ENCODE measurements at places on chromosomes 1 and 21.

DNA sequence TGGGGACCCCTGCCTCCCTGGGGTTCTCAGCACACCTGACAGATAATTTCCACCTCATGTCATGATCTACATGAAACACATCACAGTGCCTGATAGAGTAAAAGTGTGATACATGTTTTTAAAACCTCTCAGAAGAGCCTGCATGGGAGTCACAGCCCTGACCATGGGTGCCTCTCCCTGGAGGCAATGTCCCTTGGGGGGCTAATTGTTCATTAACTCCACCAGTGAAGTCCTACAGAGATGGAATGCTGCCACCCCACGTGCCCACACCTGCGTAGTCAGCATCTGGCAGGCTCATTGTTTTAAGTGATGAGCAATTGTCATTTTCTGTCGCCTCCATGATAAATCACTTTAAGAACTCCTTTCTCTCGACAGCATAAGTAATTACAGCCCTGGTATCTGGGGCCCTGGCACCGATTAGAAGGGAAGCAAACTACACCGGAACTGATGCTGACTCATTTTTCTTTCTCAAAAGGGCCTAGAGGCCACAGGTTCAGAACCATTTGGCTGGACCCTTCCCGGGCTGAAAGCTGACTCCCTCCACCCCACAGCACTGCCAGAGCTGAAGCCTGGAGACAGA lies 109.6 kb upstream of the GJB5 start:
- DNase-seq: no peak

- no peak for DNase-seq
These were observed 7.1 kb downstream of the GLIS1 start for GRCh38 chr1:53731779-53732305.

GRCh38 chr1:117655220-117655577 lies 49.4 kb downstream of the TENT5C start:
- DNase-seq: no peak

- peak; percentile 17 for DNase-seq
These were observed 108.1 kb upstream of the HAO2 start for GRCh38 chr1:119260506-119260905.

GRCh38 chr1:234270093-234270492 lies 103.2 kb upstream of the COA6 start:
- DNase-seq: no peak

GRCh38 chr1:160136926-160137200 lies 14.5 kb upstream of the ATP1A4 start:
- DNase-seq: no peak

DNA sequence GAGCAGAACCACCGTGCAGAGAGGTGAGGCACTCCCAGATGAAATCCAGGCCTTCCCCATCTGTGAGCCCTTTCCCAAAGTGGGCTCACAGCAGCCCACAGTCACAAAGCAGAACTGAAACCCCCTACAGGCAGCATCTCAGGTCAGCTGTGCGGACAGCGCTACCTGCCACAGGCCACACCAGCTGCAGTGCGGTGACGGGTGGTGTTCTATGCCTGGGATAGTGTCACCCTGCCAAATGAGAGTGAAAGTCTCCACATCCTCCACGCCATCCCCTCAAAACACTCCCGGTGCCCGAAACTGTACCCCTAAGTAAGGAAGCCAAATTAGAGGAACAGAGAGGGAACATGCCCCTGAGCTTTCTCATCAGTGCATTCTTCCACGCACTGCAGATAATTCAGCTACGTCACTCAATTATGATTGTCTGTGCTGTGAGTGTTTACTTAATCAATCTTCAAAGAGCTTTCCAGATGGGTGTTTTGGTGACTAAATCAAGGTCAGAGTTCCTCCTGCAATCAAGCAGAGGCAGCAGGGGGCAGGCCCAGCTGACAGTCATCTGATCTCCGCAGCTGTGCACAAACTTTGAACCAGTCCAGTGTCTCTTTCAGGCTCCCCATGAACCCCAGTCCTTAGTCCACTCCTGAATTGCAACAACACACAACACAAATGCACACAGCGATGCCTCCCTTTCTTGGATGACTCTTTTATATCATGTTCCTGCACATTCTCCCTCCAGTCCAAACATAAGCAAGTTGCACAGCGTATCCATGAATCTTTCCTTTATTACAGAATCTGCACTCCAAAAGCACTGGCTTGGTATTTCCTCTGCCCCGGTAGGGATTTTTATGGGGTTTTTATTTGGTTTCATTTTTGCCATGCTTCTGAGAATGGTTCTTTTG lies 150.0 kb downstream of the TOMM20 start:
- no peak for DNase-seq

DNA sequence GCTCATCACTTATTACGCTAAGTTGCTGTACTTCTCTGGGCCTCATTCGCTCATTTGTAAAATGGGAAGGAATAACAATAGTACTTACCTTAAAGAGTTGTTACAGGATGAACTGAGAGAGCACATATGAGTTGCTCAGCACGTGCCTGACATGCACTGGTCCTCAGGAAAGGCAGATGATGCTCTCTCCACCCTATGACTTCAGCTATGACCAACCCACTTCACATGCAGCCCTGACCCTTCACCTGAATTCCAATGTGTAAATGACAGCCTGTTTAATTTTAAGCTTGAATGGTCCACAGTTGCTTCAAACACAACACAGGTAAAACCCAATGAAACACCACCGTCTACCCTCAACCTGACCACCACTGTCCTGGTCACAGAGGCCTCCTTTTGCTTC lies 32.9 kb downstream of the GADD45A start:
- DNase-seq: no peak

GRCh38 chr1:164382384-164382783 lies 176.6 kb upstream of the PBX1 start:
- no peak for DNase-seq

DNA sequence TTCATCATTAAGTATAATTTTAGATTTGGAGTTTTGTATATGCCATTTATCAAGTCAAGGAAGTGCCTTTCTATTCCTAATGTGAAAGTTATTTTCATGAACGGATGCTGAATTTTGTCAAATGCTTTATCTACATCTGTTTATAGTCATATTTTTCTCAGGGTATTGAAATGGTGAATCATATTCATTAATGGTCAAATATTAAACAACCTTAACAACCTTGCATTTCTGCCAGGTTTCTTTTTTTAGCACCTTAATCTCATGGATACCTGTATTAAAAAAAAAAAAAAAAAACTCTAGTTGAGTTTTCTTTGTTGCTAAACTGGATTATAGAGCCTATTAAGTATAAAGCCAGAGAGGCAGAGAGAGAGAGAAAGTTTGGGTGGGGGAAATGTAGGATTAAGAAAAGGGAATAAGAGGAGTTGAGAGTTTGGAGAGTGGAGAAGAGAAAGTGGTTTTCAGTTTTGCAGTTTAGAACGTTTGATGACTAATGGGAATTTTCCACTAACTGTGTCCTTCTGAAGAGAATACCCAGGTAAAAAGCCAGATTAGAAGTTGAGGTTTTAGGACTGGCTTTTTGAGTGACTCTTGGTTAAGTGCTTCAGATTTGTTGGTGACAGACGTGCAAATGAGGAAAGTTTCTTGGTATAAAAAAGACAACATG lies 305.0 kb downstream of the HLX start:
- no peak for DNase-seq

GRCh38 chr1:40421431-40422384 lies 28.6 kb upstream of the ZFP69B start:
- no peak for DNase-seq

DNA sequence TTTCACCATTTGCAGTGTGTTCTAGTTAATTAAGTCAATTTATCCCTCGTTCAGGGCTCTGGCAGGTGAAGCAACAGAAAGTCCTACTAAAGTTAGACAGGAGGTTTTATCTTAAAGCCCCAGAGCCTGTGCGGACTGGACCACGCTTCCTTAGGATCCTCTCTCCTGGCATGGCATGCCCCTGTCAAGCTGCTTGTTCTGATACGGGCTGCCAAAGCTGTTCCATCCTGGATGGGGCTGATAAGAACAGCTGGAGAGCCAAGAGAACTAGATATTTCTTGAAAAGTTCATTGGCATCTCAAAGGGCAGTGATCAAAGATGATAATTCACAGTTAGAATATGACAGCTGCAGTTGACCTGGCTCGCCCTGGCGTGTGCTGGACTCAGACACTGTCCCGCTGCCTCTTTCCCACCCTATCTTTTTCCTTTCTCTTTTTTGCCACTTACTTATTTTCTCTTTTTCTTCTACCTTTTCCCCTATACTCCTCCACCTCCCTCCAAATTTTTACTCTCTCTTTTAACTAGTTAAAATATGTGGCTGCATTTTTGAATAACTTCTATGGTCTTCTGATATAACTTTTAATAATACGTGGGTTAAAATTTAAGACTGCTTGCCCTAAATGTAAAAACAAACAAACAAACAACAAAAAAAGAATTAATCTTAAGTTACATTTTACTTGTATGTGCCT lies 96.7 kb downstream of the ABCA4 start:
- DNase-seq: no peak

DNA sequence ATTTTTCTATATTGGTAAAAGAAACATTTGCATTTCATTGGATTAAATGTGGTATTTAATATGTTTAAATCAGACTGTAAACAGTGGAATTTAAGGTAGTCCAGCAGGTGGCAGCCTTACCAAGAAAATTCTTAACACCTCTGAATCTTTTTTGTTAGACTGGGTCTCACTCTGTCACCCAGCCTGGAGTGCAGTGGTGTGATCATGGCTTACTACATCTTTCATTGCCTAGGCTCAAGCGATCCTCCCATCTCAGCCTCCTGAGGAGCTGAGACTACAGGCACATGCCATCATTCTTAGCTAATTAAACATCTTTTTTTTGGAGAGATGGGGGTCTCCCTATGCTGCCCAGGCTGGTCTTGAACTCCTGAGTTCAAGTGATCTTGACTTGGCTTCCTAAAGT lies 98.8 kb downstream of the RABGAP1L start:
- no peak for DNase-seq

DNA sequence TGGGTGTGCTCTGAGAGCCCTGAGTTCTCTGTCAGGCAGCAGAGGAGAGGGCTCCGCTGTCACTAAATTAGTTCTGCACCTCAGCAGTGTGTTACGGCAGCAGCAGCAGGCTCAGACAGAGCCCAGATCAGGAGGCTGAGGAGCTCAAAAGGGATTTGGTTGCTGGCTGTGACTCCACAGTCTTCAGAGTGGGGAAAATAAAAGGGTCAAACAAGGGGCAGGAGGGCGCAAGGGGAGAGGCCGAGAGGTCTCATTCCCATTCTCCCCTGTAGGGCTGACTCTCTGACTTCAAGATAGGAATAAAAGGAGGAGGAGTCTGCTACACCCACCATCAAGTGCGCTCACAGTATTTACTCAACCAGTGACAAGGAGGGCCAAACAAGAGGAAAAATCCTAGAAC lies 9.2 kb upstream of the SLC45A3 start:
- no peak for DNase-seq

GRCh38 chr1:16018749-16019643 lies 1.2 kb upstream of the HSPB7 start:
- no peak for DNase-seq

DNA sequence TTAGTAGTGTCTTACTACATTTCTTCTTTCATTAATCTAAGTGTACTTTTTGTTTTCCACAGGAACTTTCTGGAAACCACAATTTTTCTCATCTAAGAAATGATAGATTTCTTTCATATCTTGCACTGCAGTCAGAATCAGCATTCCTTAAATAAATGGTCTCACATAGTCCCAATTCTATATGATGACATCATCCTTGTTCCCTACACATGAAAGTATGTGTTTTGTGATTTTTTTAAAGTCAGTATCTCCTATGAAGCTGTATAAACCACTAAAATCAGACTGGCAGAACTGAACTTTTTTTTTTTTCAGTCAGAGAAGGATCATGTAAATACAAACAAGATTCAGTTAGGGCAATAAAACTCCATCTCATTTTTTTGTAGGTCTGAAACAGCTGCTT lies 742.6 kb upstream of the CXADR start:
- no peak for DNase-seq

DNA sequence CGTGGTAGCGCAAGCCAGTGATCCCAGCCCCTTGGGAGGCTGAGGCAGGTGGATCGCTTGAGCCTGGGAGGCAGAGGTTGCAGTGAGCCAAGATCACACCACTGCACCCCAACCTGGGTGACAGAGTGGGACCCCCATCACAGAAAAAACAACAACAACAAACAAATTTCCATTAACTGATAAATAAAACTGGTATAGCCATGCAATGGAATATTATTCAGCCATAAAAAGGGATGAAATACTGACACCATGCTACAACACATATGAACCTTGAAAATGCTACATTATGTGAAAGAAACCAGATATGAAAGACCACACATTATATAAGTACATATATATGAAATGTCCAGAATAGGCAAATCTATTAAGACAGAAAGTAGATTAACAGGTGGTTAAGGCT lies 12.0 kb downstream of the CLCC1 start:
- DNase-seq: no peak

DNA sequence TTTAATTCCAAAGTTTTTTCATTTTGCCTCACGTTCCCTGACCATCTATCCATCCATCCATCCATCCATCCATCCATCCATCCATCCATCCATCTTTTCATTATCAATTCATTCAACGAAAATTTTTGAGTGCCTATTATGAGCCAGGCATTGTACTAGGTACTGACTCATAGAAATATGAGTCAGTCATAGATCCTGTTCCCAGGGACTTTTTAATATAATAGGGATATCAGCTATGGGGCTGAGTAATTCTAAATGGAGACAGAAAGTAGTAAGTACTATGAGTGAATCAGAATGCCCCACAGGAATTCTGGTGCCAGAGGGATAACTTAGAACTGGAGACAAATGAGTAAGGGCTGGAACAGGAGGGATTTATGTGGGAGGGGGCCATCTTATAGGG lies 49.8 kb upstream of the GNG12 start:
- DNase-seq: no peak

DNA sequence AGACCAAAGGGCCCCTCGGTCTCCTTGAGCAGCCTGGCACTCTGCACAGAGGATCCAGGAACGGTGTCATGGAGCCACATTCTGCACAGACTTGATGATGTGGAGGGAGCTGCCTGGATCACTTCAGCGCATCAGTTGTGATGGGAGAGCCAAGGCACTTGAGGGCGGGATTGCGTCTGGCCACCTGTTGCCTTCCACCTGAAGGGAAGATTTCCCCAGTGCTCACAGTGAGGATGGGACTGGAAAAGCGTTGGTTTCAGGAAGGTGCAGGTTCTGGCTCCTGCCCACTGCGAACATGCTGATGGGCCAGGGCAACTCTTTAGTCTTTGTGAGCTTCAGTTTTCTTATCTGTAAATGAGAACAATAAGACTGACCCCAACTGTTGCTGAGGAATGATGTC lies 2.6 kb downstream of the RER1 start:
- no peak for DNase-seq

DNA sequence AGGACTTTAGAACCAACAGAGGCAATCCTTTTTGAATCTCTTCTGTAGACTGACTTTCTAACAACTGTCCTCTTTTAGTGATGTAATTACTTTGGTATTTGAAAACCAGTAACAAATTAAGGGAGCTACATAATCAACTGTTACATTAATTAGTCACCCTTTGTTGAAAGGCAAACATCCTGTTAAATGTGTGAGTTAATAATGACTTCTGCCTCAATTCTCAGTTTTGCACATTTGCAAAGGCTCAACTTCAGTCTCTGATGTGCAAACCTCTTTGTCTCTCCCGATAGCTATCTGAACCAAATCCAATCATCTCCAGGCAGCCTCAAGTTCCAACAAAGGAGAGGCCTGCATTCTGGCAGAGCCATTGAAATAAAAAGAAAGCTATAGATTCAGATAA lies 135.4 kb upstream of the C8B start:
- DNase-seq: no peak
